Posterior vena cava (tissue), 2 donors: ENCODE measurements at places on chromosomes 5 and 9. TPM values are rescaled to one million over a fixed set of nuclear protein-coding genes. Genes with fewer than 3 reads are reported as not detected.
A peak's percentile ranks its signal among the peaks of the same experiment; 100 is the strongest.

ZNF879 gene
- total RNA-seq = 3.2 TPM

TXNDC8 gene
- not detected for total RNA-seq

DNA sequence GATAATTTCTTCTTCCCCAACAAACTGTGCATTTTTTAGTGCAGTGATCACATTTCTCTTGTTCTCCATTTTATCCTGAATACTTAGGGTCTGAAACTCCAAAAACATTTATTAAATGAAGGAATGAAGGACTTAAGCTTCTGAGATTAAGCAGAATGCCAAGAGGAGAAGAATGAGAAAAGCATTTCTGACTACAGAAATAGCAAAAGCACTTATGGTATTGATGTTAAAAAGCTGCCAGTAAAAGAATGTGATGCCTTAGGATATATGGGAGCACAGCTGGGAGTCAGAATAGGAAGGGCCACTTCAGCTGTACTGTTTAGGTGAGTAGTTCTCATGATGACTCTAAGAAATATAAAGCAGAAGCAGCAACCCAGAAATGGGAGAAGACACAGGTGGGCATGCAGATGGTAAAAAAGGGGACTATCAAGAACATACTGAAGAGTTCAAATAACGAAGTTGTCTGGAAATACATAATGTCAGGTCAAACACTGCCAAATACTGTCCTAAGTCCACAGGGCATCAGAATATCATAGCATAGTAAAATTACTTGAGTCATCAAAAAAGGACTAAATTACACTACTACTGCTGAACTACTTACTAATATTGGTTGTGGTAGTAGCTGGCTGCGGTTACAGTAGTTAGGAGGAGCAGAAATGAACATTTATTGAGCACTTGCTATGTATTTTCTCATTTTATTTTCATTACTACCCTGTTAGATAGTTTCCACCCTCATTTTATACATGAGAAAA is 132.7 kb downstream of the MAPKAP1 start:
- DNase-seq = no peak

DNA sequence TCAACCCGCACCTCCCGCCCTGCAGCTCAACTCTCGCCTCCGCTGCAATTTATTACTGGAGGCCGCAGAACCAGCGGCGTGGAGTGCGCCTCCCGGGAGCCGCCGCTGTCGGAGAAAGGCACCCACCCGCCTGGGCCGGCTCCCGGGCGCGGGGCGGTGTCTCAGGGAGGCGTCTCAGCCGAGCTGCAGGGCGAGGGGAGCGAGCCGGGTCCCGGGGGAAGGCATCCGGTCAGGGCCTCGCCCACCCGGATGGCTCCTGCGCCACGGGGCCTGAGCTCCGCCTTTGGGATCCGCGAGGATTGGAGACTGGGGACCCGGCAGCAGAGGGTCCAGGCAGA is 32.9 kb downstream of the TSPAN17 start:
- DNase-seq = peak; percentile 76

PLPPR1 gene
- total RNA-seq = not detected

SLC46A2 gene
- total RNA-seq = 0.19 TPM

PCDHGB6 gene
- 6.7 TPM for total RNA-seq
